Right cardiac atrium (tissue), 5 donors: ENCODE measurements at places on chromosomes 1 and 21. TPM values are rescaled to one million over a fixed set of nuclear protein-coding genes. Genes with fewer than 3 reads are reported as not detected.
A peak's percentile ranks its signal among the peaks of the same experiment; 100 is the strongest.

SLC6A17 gene
- not detected for total RNA-seq

GRCh38 chr1:161427733-161428516 is 60.2 kb upstream of the CFAP126 start:
- DNase-seq, result no peak

GRCh38 chr1:32870615-32871363 is at the start of gene FNDC5:
TSS of gene FNDC5 (minus strand) at chr1:32870912.
- DNase-seq, result peak; percentile 73

DNA sequence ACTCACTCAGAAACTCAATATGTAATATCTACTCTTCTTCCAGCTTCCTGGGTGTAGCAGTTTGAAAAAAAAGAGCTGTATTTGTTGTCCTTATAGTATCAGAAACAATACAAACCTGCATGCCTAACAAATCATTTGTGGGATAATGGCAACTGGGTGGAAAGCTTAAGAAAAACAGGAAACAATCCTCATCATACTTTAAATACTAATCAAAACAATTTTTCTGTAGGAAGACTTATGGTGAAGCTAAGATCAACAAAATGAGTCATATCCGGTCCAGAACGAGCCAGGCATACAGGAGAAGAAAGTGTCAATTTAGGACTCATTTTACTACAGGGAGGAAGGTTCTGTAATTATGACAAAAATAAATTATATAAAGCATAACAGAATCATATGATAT is 181.8 kb upstream of the ADGRL4 start:
- DNase-seq, result no peak

DNA sequence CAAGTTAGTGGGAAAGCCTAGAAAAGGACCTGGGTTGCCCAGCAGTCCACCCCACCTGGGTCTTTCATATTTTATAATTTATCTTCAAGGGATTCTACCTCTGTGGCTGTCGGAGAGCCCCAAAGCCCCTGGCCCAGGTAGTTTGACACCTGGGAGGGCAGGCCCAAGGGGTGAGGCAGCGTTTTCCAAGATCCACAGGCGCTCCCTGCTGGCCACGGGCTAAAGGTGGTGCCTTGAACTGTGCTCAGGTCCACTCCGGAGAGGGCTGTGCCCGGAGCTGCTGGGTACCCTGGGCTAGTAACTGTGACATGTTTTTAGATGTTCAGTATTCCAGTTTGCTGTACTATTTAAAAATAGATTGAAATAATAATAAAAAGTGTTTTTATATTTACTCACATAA is 37.2 kb upstream of the CRNN start:
- DNase-seq, result no peak

PKLR gene
- not detected for total RNA-seq

CRP gene
- not detected for total RNA-seq
